ENCODE measurements at places on chromosomes 2 and 18. TPM values are rescaled to one million over a fixed set of nuclear protein-coding genes. Genes with fewer than 3 reads are reported as not detected.
A peak's percentile ranks its signal among the peaks of the same experiment; 100 is the strongest.

WDR12 gene
- total RNA-seq: 30.7 TPM

NLRC4 gene
- 22.4 TPM for total RNA-seq

- H3K27me3 ChIP-seq: no peaks in the 10 kb centered on the region
- H3K4me3 ChIP-seq: no peak overlapping the region
- H3K27ac ChIP-seq: no peak overlapping the region
- no peaks in the 10 kb centered on the region for H3K4me1 ChIP-seq
- DNase-seq: peak; percentile 49
Measured at GRCh38 chr2:241796209-241796608, 12.8 kb upstream of the NEU4 start.

UGT1A3 gene
- total RNA-seq: not detected

- no peak for DNase-seq
- H3K4me1 ChIP-seq: peaks cover 20% of the 10 kb centered on the region
- H3K4me3 ChIP-seq: no peak overlapping the region
- no peaks in the 10 kb centered on the region for H3K36me3 ChIP-seq
- H3K27me3 ChIP-seq: no peaks in the 10 kb centered on the region
Measured at GRCh38 chr2:162071001-162071400, 3.0 kb downstream of the DPP4 start.

DNA sequence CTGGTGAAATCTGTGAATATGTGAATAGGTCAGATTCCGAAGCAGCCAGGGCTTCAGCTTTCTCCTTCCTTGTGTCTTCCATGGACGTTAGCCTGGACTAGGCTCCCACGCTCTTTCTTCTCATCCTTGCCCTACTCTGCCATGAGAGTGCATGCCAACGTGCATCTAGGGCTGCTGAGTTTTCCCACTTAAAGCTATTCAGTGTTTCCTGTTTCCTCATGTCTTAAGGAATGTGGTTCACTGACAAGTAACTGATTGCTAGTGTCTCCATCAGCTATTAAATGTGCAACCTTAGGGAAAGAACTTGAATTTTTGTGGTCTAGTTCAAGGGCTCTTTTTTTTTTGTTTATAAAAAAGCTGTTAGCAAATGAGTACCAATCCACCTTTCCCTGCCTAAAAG, 642.3 kb upstream of the LINC00305 start:
- DNase-seq: no peak
- no peaks in the 10 kb centered on the region for H3K27me3 ChIP-seq
- H3K36me3 ChIP-seq: no peaks in the 10 kb centered on the region

FTCDNL1 gene
- 3.1 TPM for total RNA-seq

- no peak overlapping the region for H3K27ac ChIP-seq
- no peaks in the 10 kb centered on the region for H3K36me3 ChIP-seq
- H3K4me1 ChIP-seq: peaks cover 14% of the 10 kb centered on the region
- H3K27me3 ChIP-seq: no peaks in the 10 kb centered on the region
- no peak for DNase-seq
- no peak overlapping the region for H3K4me3 ChIP-seq
Measured at GRCh38 chr2:241822264-241822623, 13.3 kb downstream of the NEU4 start.

NAT8 gene
- total RNA-seq: not detected
